ENCODE measurements at places on chromosomes 12 and 14.

- no peak for DNase-seq
Measured at GRCh38 chr12:3928538-3929184, 55.5 kb upstream of the PARP11 start.

GRCh38 chr12:18549598-18549997, 188.2 kb downstream of the PLCZ1 start:
- DNase-seq: no peak

DNA sequence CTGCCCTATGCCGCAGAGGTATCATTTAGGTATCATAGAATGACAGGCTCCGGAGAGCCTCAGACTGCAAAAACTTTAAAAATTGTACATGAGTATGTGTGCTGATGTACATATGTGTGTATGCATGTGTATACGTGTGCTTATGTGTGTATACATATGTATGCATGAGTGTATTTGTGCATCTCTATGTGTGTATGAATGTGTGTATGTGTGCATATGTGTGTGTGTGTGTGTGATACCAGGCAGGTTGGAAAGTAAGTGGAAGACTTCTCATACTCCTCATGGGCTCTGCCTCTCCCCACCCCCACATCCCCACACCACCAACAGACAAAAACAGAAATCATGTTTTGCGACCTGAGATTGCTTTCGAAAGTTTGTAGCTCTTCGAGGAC, 621 bp upstream of the TMEM117 start:
- DNase-seq: no peak

GRCh38 chr14:97107080-97107479, 309.9 kb downstream of the VRK1 start:
- DNase-seq: no peak

DNA sequence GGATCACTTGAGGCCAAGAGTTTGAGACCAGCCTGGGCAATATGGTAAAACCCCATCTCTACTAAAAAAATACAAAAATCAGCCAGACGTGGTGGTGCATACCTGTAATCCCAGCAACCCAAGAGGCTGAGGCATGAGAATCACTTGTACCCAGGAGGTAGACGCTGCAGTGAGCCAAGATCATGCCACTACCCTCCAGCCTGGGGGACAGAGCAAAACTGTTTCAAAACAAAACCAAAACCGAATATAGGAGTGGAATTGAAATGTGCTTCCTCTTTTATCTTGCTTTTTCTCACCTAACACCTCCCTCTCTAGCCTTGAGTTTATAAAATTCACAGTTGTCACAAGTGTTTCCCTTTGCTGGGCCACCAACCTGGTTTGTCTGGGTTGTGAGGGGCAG, 181.9 kb downstream of the PAH start:
- no peak for DNase-seq

DNA sequence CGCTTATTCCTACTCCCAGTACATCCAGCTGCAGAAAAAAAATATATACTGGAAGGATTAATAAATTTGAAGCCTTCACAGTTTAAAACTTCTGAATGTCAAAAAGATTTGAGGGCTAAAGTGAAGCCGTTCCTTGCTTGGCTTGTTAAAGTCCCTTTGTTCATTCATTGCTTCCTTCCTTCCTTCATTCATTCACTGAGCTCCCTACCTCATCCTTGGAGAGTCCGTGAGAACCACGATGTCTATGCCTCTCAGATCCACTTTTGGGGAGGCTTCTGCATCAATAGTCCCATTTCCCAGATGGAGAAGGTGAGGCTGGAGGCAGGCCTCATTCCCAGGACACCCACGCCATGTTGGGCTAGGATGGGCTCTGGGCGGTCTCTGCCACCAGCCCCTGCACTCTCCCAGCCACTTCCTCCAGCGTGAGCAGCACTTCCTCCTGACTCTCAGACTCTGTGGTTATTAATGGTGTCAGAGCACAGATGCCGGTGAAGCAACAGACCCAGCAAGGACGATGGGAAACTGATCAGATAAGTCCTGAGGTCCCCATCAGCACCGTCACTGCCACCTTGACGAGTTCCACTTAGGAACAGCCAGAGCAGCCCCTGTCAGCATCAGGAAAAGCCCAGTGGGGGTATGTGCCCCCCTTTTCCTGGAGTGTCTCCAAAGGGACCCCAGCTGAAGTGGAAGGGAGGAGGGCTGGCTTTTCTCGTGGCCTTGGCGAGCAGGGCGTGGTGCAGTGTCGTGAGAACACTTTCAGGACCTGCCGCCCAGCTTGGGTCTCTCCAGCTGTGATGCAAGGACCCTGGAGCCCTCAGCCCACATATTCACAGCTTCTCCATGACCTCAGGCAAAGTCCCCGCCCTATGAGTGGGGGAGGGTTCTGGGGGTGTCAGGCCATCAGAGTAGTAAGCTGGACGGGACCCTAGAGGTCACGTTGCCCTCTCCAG, 21.2 kb downstream of the ASB2 start:
- peak; percentile 57 for DNase-seq

DNA sequence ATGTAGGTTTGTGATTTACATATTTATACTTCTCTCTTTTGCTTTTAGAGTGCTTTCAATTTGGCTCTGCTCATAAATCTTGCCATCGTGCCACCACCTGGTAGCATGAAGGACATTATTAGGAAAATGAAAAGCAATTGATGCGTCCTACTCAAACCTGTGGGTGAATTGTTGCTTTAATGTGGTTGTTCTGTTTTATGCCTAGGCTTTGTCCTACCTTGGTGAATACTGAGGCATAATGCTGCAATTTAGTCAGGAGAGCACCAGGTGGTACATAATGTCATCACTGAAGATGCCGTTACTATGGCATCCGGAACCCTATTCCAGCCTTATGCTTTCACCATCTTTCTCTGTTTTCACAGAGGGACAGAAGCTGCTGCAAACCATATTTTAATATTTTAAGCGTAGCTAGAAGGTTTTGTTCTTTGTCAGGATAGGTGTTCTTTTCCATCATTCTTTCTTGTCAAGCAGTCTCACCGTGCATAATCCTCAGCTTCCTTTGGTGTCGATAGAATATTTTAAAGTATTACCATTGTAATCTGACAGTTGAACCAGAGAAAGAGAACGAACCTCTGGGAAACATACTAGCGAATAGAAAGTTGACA, 68.5 kb upstream of the PKP2 start:
- DNase-seq: no peak

- DNase-seq: no peak
Measured at GRCh38 chr14:21668377-21668776, 5.2 kb downstream of the OR4E1 start.

- no peak for DNase-seq
Measured at GRCh38 chr12:101594700-101595099, at the start of gene MYBPC1. TSS of gene MYBPC1 (plus strand) at chr12:101594971. CDS start at chr12:101595071, 100 bp downstream.

DNA sequence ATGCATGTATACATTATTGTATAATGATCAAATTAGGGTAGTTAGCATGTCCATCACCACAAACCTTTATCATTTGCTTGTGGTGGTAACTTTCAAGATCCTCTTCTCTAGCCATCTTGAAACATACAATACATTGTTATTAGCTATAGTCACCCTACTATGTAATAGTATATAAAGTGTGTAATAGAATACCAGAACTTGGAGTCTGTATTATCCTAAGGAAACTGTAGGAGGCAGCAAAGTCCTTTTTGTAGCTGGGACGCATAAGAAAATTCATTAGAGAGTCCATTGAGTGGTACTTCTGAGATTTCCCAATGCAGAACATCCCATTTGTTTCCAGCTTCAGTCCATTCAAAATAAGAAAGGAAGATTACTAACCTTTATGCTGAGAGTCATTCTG, 325.9 kb upstream of the LRFN5 start:
- no peak for DNase-seq

- no peak for DNase-seq
Measured at GRCh38 chr14:40713387-40713786, 893.3 kb upstream of the LRFN5 start.

DNA sequence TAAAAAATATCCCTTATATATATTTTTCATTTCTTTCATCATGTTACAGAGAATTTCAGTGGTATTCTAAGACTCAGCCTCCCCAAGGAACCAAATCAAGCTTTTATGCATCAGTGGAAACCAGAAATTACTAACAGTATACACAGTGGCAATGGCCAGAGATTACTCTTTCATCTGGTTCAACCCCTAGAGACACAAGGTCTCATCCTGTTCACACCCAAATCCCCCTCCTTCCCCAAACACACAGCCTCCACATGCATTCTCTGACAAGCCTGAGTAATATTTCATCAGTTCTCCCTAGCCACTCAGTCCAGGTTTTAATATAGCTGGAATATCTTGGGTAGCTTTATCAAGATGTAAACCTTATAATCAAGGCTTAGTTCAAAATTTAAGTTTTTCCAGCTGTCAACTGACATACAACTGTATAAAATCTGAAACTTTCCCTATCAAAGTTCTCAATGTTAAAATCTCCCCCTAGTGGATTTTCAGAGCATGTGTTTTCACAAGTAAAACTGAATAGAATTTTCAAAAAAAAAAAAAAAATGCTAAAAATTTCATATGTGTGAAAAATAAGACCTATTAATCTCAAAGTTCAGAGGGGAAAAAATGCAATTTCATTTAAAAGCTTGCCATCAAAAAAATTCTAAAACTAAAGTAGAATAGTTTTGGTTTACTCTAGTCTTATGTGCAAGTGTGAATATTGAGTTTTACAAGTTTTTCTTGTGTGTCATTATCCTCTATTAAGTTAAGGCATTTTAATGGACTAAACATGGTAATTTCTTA, 10.5 kb upstream of the SSTR1 start:
- DNase-seq: no peak

GRCh38 chr14:104423701-104424405, 155.7 kb upstream of the C14orf180 start:
- no peak for DNase-seq

DNA sequence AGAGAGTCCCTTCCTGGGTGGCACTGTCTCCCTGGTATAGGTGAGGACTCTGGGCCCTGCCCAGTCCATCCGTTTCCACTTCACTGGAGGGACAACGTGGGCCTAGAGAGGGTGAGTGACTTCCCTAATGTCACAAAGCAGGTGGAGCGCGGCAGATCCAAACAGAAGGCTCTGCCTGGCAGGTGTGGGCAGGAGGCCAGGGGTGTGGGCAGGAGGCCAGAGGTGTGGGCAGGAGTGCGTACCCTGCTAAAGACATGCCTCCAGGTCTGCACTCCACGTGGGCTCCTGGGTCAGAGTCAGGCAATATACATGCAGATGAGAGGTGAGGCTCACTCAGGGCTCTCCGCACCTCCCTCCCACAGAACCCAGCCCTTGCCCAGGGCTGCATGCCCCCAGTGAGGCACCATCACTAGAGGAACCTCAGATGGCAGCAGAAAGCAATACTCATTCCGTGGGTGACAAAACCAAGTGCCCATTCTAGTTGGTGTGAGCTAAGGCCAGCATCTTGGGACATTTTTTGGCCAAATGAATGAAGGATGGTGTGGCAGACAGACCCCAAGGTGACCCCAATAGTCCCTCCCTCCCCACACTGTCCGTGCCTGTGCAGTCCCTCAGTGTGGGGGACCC, 271.6 kb upstream of the RTL1 start:
- no peak for DNase-seq

GRCh38 chr14:60275932-60276331, 26.9 kb downstream of the PPM1A start:
- no peak for DNase-seq

- no peak for DNase-seq
Measured at GRCh38 chr14:59847711-59848110, 22.9 kb downstream of the RTN1 start.
